ENCODE measurements at places on chromosomes 13 and 19. TPM values are rescaled to one million over a fixed set of nuclear protein-coding genes. Genes with fewer than 3 reads are reported as not detected.

TEX26 gene
- not detected for total RNA-seq

ADGRE3 gene
- not detected for total RNA-seq

PTH2 gene
- total RNA-seq: not detected

LRP3 gene
- total RNA-seq: 2.1 TPM

PAF1 gene
- total RNA-seq: 55.2 TPM

FUT1 gene
- not detected for total RNA-seq

SHISA2 gene
- total RNA-seq: 2.6 TPM

TNFSF13B gene
- total RNA-seq: 0.11 TPM

All from SJSA1 (cell line).